ENCODE measurements at places on chromosomes 4 and X.

- no peak for DNase-seq
These were observed 284.2 kb upstream of the F9 start for GRCh38 chrX:139246295-139246694.

DNA sequence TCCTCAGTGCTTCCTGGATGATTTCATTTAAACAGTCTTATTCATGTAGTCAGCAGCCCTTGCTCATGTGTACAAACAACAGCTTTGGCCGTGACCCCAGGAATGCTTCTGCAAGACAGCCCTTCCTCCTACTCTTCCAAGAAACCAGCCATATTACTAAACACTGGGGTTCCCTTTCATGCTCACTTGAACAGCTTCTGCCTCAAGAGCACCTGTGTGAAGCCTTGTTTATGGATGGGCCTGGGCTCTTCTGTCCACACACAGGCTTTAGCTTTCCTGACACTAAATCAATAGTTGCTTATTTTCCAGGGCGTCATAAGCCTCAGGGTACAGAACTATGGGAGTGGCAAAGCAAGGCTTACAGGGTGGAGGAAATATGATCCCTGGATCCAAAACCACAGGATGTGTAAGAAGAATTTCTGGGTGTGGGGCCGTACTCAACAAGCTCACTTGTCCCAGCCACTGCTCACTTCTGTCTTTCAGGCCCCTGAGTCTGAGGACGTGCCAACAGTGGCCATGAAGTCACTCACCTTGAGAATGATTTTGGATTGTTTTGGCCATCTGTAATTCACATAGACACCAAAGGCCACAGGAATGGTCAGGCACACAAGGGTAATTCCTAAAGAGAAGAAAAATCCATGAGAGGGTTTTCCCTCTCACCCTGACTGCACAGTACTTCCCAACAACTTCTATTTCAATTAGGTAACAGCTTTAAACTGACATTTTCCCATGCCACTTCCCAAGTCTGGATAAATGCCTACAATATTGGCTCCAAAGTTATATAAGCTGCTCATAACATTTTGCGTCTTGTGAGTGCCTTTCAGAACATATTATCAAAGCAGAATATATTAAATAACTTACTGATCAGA is 17.7 kb downstream of the SLC10A6 start:
- DNase-seq = no peak

DNA sequence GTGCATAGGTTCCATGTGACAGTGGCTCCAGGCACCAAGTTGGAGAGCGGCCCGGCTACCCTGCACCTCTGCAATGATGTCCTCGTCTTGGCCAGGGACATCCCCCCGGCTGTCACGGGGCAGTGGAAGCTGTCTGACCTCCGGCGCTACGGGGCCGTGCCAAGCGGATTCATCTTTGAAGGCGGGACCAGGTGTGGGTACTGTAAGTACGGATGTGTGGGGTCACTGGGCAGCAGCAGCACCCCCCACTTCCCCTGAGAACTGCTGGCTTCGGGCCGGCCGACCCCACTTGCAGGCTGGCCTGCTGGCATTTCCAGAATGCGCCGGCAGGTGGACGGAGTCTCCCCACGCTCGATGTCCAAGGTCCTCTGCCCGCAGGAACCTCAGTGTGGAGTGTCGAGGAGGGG is 13.2 kb downstream of the DOK7 start:
- no peak for DNase-seq

DNA sequence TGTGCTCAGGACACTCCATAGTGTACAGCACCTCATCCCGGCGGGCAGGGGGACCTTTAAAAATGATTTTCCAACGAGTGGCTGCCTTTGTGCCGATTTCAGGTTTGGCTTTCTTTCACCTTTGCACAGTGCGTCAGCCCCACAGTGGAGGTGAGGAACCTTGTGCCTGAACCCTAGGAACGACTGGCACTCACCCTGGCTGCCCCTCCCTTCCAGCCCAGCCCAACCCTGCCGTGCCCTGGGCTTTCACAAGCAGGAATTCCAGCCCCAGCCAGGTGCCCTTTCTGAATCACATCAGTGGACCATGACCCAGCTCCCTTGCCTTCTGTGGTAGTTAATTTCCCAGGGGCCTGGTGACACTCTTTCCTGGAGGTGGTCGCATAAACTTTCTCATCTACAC is 1.3 kb downstream of the TMEM164 start:
- no peak for DNase-seq

Measured in DND-41 (cell line).